Naive thymus-derived CD4-positive, alpha-beta T cell (primary cell): ENCODE measurements at places on chromosomes 4 and X. TPM values are rescaled to one million over a fixed set of nuclear protein-coding genes. Genes with fewer than 3 reads are reported as not detected.

- H3K4me3 ChIP-seq = no peak overlapping the region
- H3K27ac ChIP-seq = no peak overlapping the region
- no peaks in the 10 kb centered on the region for H3K36me3 ChIP-seq
- DNase-seq = no peak
- no peaks in the 10 kb centered on the region for H3K4me1 ChIP-seq
Measured at GRCh38 chr4:114535725-114536124, 62.9 kb upstream of the UGT8 start.

DNA sequence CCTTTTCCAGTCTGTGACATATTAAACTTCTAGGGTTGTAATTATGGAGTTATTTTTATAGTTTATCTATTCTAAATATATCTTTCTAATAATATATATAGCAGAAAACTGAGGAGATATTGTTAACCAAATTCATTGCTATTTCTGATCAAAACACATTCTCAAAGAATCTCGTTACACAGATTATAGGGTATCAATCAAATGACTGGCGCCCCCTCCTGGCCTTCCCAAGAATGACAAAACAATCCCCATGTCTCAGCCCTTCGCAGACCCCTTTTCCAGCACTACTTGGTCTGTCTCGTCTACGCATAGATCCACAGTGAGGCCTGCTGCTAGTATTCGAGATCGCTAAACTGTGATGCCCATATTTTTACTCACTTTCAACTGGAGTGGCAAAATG, 209.3 kb downstream of the GPC3 start:
- peak; percentile 58 for DNase-seq
- H3K27me3 ChIP-seq = no peaks in the 10 kb centered on the region
- no peak overlapping the region for H3K4me3 ChIP-seq
- no peak overlapping the region for H3K27ac ChIP-seq

HTN1 gene
- total RNA-seq = not detected in 2 replicates

DNA sequence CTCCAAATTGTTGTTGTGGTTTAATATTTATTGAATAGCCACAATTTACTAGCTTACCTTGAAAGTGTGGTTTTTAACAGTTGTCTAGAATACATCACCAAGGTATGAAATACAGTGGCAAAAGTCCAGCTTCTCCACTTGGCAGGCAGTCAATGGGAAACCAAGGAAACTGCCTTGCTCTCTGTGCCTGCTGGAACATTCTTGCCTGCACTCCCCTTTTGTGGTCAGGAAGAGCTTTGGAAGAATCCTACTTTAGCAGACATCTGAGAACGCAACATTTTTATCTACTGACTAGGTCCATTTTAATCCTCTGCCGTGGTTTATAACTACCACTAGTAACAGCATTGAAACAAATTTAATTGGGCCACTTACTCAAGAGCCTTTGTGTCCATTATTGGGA, 64.5 kb downstream of the TENM3 start:
- H3K36me3 ChIP-seq = no peaks in the 10 kb centered on the region
- H3K4me1 ChIP-seq = no peaks in the 10 kb centered on the region
- H3K27me3 ChIP-seq = no peaks in the 10 kb centered on the region
- no peak overlapping the region for H3K27ac ChIP-seq
- no peak for DNase-seq
- H3K4me3 ChIP-seq = no peak overlapping the region

- H3K36me3 ChIP-seq = no peaks in the 10 kb centered on the region
- peak overlapping the region; percentile 45 for H3K27ac ChIP-seq
- peaks cover 5% of the 10 kb centered on the region for H3K4me1 ChIP-seq
- H3K4me3 ChIP-seq = peak overlapping the region; percentile 47
- H3K27me3 ChIP-seq = no peaks in the 10 kb centered on the region
- no peak for DNase-seq
Measured at GRCh38 chrX:129957241-129958082, 25.0 kb upstream of the BCORL1 start.

TMPRSS11F gene
- total RNA-seq = not detected

DNA sequence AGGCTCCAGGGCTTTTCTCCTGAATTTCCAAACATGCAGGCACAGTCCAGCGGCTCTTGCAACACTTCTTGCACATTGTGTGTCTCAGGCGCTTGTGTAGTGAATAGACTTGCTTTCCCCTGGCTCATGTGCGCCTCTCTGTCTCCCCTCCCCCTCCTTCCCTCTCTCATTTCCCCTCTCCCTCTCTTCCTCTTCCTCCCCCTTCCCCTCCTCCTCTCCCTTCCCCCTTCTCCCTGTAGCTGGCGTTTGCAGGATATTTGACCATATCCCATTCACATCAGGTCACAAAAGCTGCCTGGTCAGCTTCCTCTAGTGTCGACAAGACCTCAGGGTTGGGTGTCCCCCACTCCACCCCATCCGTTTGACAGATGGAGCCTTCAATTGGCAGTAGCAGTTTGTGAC, 2.4 kb downstream of the CHST7 start:
- no peaks in the 10 kb centered on the region for H3K27me3 ChIP-seq
- DNase-seq = no peak
- peaks cover 17% of the 10 kb centered on the region for H3K4me1 ChIP-seq
- peak overlapping the region; percentile 61 for H3K4me3 ChIP-seq
- H3K36me3 ChIP-seq = no peaks in the 10 kb centered on the region
- H3K27ac ChIP-seq = no peak overlapping the region

GRCh38 chrX:25659317-25659716, 478.8 kb upstream of the MAGEB18 start:
- no peak for DNase-seq
- no peak overlapping the region for H3K4me3 ChIP-seq
- no peaks in the 10 kb centered on the region for H3K27me3 ChIP-seq
- H3K27ac ChIP-seq = no peak overlapping the region
- H3K36me3 ChIP-seq = no peaks in the 10 kb centered on the region

- no peak overlapping the region for H3K27ac ChIP-seq
- DNase-seq = no peak
- no peaks in the 10 kb centered on the region for H3K36me3 ChIP-seq
- no peak overlapping the region for H3K4me3 ChIP-seq
Measured at GRCh38 chr4:144213371-144213770, 72.9 kb upstream of the GYPA start.

GRCh38 chr4:22031423-22031822, 82.9 kb upstream of the KCNIP4 start:
- no peak overlapping the region for H3K27ac ChIP-seq
- H3K27me3 ChIP-seq = no peaks in the 10 kb centered on the region
- H3K4me3 ChIP-seq = no peak overlapping the region
- DNase-seq = no peak
- H3K4me1 ChIP-seq = no peaks in the 10 kb centered on the region
- no peaks in the 10 kb centered on the region for H3K36me3 ChIP-seq

GPC3 gene
- total RNA-seq = 0.88 TPM

- no peaks in the 10 kb centered on the region for H3K4me1 ChIP-seq
- H3K4me3 ChIP-seq = no peak overlapping the region
- no peak for DNase-seq
- H3K27me3 ChIP-seq = peaks cover 3% of the 10 kb centered on the region
- no peak overlapping the region for H3K27ac ChIP-seq
Measured at GRCh38 chr4:42144028-42144427, 8.4 kb downstream of the BEND4 start.

- H3K4me3 ChIP-seq = peak overlapping the region; percentile 52
- DNase-seq = no peak
- no peak overlapping the region for H3K27ac ChIP-seq
- H3K27me3 ChIP-seq = no peaks in the 10 kb centered on the region
- no peaks in the 10 kb centered on the region for H3K36me3 ChIP-seq
Measured at GRCh38 chr4:88159229-88159725, 838 bp upstream of the ABCG2 start.

DNA sequence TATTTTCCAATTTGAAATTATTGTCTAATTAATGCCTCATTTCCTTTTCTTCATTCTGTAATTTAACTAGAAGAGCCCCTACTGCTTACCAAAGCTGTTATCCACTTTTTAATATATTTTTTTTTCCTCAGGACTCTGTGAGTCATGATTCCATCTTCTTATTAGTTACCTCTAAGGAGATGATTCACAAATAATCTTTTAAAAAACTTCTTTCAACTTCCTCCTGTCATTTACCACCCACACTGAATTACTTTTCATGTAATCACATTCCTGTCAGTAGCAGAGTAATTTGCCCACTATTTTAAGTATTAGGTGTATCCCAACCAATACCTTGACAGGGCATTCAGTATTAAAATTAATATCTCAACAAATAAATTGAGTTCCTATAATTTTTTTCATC, 470.9 kb upstream of the ADGRL3 start:
- DNase-seq = no peak
- H3K4me1 ChIP-seq = no peaks in the 10 kb centered on the region
- H3K36me3 ChIP-seq = no peaks in the 10 kb centered on the region
- no peak overlapping the region for H3K4me3 ChIP-seq
- no peak overlapping the region for H3K27ac ChIP-seq

- no peaks in the 10 kb centered on the region for H3K27me3 ChIP-seq
- H3K4me3 ChIP-seq = no peak overlapping the region
- no peaks in the 10 kb centered on the region for H3K4me1 ChIP-seq
- DNase-seq = no peak
- no peak overlapping the region for H3K27ac ChIP-seq
- no peaks in the 10 kb centered on the region for H3K36me3 ChIP-seq
Measured at GRCh38 chrX:38870361-38870895, 69.2 kb downstream of the MID1IP1 start.

TRPC3 gene
- not detected for total RNA-seq

NEK1 gene
- total RNA-seq = 20.4 TPM

GRCh38 chrX:103423955-103424638, 47.8 kb downstream of the BEX3 start:
- H3K27me3 ChIP-seq = no peaks in the 10 kb centered on the region
- no peak overlapping the region for H3K27ac ChIP-seq
- no peaks in the 10 kb centered on the region for H3K36me3 ChIP-seq

BMX gene
- not detected in 2 replicates for total RNA-seq

- H3K27ac ChIP-seq = no peak overlapping the region
- no peak overlapping the region for H3K4me3 ChIP-seq
- no peak for DNase-seq
- no peaks in the 10 kb centered on the region for H3K36me3 ChIP-seq
- no peaks in the 10 kb centered on the region for H3K27me3 ChIP-seq
Measured at GRCh38 chr4:1463088-1463926, 57.1 kb upstream of the NKX1-1 start.

GRCh38 chr4:16694173-16694883, 204.1 kb downstream of the LDB2 start:
- H3K27me3 ChIP-seq = no peaks in the 10 kb centered on the region
- H3K36me3 ChIP-seq = no peaks in the 10 kb centered on the region
- H3K4me1 ChIP-seq = no peaks in the 10 kb centered on the region

GRCh38 chr4:99293357-99293756, 2.6 kb upstream of the ADH1A start:
- H3K36me3 ChIP-seq = no peaks in the 10 kb centered on the region
- no peak overlapping the region for H3K27ac ChIP-seq
- no peak overlapping the region for H3K4me3 ChIP-seq

KIAA1210 gene
- total RNA-seq = not detected

- no peaks in the 10 kb centered on the region for H3K36me3 ChIP-seq
- DNase-seq = peak; percentile 22
- H3K27ac ChIP-seq = no peak overlapping the region
- H3K4me1 ChIP-seq = peaks cover 58% of the 10 kb centered on the region
- no peak overlapping the region for H3K4me3 ChIP-seq
Measured at GRCh38 chr4:7649741-7650531, 215.2 kb upstream of the PSAPL1 start.

CXXC4 gene
- total RNA-seq = not detected in 2 replicates

- DNase-seq = no peak
- H3K4me3 ChIP-seq = no peak overlapping the region
- no peaks in the 10 kb centered on the region for H3K27me3 ChIP-seq
- H3K4me1 ChIP-seq = no peaks in the 10 kb centered on the region
- no peak overlapping the region for H3K27ac ChIP-seq
- no peaks in the 10 kb centered on the region for H3K36me3 ChIP-seq
Measured at GRCh38 chr4:95500361-95500760, 48.4 kb downstream of the UNC5C start.

PIN4 gene
- total RNA-seq = 9.5 TPM

DNA sequence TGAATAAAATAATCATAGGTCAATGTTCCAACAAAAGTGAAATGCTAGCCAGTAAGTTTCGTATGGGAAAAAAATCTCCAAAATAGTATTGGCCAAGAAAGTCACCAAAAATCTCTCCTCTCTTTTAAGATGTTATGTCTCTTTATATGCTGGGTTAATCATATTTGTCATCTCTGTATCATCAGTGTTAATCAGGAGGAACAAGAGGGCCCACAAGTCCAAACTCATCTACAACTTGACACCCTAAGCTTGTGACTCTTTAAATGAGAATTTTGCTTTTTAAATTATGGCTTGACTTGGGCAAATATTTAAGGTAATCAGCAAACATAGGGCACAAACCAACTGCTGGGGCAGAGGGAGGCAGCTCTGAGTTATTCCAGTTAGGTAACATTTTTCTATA, 75.5 kb downstream of the AMMECR1 start:
- no peaks in the 10 kb centered on the region for H3K36me3 ChIP-seq
- H3K27me3 ChIP-seq = no peaks in the 10 kb centered on the region
- no peak for DNase-seq
- H3K4me3 ChIP-seq = no peak overlapping the region

DNA sequence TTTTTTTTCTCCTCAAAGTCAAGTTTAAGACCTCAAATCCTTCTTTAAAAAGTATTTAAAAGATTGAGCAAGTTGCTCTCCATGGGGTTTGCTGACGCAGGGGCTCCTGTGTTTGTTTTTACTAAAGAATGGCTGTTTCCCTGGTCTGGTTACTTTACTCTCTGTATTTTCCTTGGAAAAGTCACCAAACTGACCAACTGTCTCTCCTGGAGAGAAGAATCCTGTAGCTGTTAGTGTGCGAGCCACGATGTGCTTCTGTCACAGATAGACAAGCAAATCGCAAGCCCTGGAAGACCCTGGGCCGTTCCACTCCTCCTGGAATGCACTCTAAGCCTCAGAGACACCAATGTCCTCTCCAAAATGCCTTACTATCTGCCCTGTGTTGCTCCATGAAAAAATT, 212.1 kb downstream of the CHIC2 start:
- H3K27me3 ChIP-seq = no peaks in the 10 kb centered on the region
- H3K36me3 ChIP-seq = no peaks in the 10 kb centered on the region
- no peaks in the 10 kb centered on the region for H3K4me1 ChIP-seq
- DNase-seq = no peak

DNA sequence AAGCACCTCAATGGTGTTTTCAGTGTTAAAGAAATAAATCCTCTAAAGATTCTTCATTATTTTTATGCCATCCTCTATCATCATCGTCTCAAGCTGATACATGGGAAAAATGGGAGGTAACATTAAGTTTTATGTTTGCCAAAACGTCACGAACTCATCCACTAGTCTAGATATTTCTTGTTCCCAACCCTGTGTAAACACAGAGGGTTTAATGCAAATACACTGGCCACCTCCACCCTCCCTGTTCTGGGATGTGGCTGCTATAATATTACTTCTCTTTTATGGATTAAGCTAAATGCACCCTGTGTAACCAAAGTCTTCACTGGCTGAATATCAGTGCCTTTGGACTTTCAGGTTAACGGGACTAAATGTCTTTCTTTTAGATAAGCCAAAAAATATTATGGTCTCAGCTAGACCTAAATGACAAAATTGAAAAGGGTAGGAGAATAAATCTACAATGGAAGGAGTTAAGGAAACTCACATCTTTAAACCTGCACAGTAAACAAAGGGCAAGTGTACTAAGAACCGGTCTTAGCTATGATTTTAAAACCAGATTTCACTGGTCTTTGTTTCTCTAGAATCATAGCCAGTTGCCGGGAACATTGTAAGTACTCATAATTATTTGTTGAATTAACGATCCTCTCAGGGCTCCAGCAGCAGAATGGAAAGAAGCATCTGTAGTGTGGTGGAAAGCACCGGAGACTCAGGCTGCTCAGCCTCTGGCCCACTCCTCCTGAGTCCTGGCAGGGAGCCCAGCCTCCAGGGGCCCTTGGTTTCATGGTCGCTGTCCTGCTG, 103.5 kb upstream of the NOCT start:
- H3K27me3 ChIP-seq = no peaks in the 10 kb centered on the region
- no peak overlapping the region for H3K4me3 ChIP-seq
- no peaks in the 10 kb centered on the region for H3K4me1 ChIP-seq
- DNase-seq = no peak
